ENCODE measurements at places on chromosomes 6 and 20.

- DNase-seq: no peak
These were observed 172.5 kb downstream of the FOXA2 start for GRCh38 chr20:22411627-22412450.

GRCh38 chr20:1338801-1339200, 9.9 kb upstream of the SDCBP2 start:
- no peak for DNase-seq

DNA sequence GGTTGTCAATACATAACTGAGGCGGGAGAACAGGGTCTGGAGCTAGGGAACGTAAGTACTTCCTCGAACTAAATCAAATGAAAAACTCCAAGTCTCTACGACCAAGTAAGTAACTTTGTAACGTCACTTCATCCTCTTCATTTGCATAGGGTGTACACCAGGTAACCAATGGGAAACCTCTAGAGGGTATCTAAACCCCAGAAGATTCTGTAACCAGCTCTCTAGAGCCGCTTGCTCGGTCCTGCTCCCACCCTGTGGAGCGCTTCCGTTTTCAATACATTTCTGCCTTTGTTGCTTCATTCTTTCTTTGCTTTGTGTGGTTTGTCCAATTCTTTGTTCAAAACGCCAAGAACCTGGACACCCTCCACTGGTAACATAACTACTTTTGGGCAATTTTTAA, 133.5 kb upstream of the TMEM170B start:
- no peak for DNase-seq

- DNase-seq: no peak
These were observed 316.7 kb upstream of the TBX18 start for GRCh38 chr6:85081102-85081501.

DNA sequence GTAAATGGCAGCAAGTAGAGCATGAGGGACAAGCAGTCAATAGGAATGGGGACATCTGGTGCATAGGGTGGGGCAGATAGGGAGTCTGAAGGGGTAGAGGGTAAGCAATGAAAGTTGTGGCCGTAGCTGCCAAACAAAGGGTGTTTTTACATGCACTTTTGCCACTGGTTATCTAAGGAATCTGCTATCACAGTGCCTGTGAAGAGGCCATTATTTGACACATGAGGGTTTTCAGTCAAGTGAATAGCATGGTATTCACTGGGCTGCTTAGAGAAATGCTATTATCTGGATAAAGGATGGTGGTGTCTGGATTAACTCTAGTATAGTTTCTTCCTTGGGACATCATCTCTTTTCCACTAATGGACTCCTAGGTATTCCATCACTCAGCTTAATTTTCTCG, 118.2 kb downstream of the CARMIL1 start:
- DNase-seq: no peak

- no peak for DNase-seq
These were observed 700.0 kb downstream of the RFPL4B start for GRCh38 chr6:113047148-113047547.

DNA sequence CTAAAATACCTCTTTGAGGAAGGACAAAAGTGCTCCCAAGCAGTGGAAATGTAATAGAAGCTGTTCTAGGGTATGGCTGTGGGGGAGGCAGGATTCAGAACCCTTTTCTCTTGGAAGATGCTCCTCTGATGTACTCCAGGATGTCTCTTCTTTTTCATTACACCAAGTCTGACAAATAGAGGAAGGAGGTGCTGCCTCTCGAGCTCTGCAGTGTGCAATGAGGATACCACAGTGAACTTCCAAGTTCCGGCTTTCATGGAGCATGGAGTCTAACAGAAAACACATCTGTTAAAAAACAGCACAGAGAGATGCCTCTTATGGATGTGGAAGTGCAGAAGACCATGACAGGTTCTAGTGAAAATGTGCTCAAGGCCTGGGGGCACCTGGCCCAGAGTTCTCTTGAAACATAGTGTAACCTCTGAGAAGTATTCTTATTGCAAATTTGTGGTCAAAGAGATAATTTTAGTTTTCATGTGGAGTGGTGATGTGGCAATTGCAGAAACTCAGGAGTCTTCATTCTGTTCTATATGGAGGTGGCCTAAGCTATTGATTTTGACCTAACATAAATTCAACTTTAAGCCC, 362.0 kb upstream of the CITED2 start:
- DNase-seq: no peak

DNA sequence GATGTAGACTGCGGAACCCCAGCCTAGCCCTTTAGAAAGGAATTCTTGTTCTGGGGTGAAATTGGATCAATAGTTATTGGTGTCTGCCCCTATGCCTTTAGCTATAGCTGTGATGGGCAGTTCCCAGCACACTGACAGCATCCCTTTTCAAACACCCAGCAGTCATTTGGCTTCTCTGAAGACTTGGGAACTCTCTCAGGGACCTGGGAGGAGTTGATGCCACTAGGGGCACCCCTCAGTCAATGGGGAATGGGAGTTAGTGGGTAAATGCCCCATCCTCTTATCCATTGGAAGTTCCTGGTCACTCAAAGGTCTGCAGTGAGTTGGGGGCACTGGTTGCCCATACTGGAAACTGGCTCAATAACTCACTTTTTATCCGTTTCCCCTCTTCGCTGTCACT, 31.6 kb upstream of the CSNK2A1 start:
- no peak for DNase-seq

DNA sequence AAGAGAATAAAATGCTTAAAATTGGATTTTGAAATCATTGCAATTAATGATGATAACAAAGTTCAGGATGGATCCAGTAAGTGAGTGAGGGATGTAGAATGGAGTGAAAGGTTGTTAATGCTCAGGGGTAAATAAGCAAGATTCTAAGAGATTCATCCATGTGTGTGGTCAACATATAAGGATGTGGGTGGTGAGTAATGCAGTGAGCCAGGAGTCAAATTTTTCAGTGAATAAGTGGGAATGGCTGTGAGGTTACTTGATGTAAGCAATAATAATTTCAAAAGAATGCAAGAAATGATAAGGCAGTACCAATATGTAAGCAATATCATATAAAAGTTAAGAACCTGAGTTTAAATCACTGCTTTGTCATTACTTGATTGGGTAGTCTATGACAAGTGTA, 207.5 kb upstream of the ADGRB3 start:
- DNase-seq: no peak
